Neural progenitor cell (in vitro differentiated cells): ENCODE measurements at places on chromosomes 7 and 10. TPM values are rescaled to one million over a fixed set of nuclear protein-coding genes. Genes with fewer than 3 reads are reported as not detected.

Gene CUBN
- 1.5 and 2.2 TPM in 2 replicates for total RNA-seq

Gene LLCFC1
- not detected in 2 replicates for total RNA-seq

DNA sequence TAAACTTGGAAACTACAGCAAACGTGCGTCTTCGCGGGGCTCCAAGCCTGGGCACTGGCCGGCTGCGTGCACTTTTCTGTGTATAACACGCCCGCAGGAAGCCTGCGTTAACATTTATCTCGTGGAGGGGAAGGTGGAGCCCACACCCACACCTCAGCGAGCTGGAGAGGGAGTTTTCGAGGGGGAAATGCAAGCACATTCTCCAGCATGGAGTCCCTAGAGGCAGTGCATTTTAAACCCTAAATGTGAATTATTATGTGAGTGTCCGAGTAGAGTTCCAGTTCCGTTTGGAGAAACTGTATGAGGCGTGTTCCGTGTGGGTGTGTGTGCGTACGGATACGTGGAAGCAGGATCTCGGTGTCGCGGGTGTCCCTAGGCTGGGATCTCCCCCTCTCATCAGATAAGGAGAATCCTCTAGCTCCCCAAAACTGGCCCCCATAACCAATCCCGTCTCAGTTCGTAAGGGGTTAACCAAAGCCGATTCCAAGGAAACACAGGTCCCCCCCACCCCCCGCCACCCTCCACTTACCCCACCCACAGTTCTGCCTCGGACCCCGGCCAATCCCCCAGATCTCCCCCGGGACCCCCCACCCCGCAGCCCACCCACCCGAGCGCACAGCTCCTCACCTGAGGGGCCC, 403 bp downstream of the CDK6 start:
- no peak for DNase-seq

DNA sequence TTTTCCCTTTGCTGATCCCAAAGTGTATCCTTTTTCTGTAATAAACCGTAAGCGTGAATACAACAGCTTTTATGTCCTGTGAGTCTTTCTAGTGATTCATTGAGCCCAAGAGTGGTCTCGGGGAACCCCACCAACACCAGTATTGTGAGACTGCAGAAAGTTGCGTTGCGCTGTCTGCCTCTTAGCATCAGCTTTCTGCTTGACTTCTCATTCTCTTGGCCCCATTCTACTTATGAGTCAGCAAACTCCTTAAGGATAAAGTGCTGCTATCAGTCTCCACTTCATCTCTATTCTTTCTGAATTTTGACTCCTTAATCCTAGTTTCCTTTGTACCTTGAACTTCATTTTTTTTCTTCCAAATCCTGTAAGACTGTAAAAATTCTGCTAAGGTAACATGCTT, 184.3 kb upstream of the MBL2 start:
- DNase-seq: no peak

DNA sequence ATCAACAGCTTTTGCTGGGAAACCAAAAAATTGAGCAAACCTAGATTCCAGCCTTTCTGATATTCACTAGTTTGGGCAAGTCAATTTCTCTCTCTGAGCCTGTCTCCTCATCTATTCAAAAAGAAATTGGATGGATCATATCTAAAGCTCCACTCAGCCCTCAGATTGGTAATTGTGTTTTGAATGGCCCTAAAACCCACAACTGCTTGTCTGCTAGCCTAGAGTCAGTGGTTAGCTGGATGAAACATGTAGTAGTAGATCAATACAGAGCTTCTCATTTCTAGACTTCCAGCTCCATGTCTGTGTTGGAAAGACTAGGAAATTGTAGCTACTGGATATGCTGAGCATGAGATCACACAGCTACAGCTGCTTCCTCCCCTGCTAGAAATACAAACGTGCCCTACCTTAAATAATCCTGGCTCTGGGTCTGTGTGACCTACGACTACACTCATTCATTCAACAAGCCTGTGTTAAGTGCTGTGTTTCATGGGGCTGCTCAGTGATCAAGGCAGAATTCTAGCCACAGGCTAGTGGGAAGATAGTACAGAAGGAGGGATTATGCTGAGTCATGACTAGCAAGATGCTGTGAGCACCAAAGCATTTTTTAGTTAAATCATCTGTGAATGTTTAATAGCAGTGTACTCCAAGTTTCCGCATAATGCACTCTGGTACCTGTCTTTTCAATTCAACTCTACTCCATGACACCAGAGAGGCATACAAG, 15.7 kb downstream of the DNTT start:
- DNase-seq: no peak
